ENCODE measurements at places on chromosomes 4 and X.

- no peak for DNase-seq
Measured at GRCh38 chr4:3340700-3341083, 47.9 kb downstream of the RGS12 start.

DNA sequence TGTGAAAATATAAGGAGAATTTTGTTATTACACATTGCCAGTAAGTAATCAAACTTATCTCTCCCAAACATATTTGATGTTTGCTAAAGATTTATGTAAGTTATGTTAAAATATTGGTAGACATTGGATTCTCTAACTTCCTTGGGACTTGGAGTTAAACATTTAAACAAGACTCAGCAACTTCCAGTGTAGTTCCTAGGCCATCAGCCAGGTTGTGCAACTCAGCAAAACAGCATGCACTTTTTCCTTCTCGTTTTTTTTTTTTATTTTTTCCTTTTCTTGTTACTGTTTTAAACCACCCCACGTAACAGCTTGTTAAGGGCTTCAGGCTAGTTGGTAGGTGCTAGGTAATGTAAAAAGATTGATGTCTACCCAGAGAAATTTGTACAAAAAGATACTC is 510.4 kb downstream of the ANKRD50 start:
- no peak for DNase-seq

- DNase-seq, result no peak
Measured at GRCh38 chr4:26081795-26082498, 167.9 kb downstream of the SMIM20 start.

GRCh38 chr4:100907465-100908454 is 389.9 kb upstream of the EMCN start:
- no peak for DNase-seq

GRCh38 chrX:29824176-29824906 is 391.0 kb upstream of the MAGEB2 start:
- DNase-seq, result no peak

GRCh38 chr4:99857307-99857706 is 36.9 kb downstream of the LAMTOR3 start:
- DNase-seq, result no peak

- no peak for DNase-seq
Measured at GRCh38 chrX:348461-349117, 30.0 kb upstream of the GTPBP6 start.

DNA sequence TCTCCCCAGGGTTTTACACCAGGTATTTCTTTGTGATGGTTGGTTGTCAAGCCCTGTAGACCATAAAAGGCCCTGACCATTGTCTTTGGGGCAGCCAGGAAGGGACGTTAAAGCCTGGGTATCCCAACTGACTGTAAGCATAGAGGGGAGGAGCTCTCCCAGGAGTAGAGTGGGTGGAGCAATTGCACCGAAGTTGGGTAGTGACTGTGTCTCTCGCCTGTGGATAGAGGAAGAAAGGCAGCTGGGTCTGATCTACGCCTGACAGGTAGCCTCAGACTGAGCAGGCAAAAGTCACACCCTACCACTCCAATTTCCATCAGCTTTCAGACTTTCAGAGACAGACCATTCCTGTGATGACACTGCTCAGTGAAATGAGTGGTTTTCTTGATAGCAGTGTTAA is 123.3 kb downstream of the KLHL8 start:
- DNase-seq, result no peak

DNA sequence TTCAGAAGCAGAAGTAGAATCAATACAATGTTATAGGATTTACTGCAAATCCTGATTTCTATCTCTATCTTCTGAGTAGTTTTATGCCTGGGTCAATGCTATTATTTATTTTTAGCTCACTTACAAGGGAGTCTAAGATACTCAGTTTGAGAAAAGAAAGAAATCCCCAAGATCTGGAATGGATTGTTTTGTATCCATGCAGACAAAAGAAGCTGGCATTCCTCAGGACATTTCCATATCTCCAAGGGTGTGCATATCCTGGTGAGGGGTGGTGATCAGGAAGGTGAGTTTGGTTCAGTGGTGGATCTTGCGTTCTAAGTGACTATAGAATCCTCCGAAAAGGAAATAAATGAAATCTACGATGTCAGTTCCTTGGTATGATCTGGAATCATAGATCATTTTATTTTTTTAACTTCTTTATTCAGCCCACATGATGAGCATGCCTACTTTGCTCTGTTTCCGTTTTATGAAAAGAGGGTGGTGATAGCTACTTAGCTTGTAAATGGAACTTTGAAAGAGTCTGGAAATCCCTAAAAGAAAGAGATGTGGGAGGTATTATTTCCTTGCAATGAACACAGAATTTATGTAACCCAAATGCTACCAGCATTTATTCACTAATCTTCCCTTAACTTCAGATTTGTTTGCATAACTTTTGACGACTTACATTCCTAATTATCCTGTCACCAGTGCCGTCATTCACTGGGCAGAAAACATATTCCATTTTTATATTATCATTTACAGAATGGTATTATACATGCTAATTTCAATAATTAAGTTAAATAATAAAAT is 81.1 kb upstream of the RAPGEF2 start:
- no peak for DNase-seq

DNA sequence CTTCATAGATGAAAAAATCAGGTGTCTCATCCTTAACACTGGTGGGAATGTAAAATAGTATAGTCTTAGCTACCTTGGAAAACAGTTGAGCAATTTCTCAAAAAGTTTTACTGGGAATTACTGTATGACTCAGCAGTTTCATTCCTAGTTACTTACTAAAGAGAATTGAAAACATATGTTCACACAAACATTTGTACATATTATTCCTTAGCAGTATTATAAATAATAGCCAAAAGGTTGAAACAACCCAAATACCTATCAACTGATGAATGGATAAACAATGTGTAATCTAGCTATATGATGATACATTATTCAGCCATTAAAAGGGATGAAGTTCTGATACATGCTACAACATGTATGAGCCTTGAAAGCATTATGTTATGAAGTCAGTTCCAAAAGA is 41.7 kb downstream of the RBM46 start:
- DNase-seq, result no peak
